ENCODE measurements at places on chromosomes 11 and 22.
A peak's percentile ranks its signal among the peaks of the same experiment; 100 is the strongest.

- peak; percentile 77 for DNase-seq
Measured at GRCh38 chr11:126139111-126140091, 72.0 kb downstream of the RPUSD4 start.

GRCh38 chr11:5380740-5381342, 2.8 kb upstream of the OR51M1 start:
- peak; percentile 12 for DNase-seq

DNA sequence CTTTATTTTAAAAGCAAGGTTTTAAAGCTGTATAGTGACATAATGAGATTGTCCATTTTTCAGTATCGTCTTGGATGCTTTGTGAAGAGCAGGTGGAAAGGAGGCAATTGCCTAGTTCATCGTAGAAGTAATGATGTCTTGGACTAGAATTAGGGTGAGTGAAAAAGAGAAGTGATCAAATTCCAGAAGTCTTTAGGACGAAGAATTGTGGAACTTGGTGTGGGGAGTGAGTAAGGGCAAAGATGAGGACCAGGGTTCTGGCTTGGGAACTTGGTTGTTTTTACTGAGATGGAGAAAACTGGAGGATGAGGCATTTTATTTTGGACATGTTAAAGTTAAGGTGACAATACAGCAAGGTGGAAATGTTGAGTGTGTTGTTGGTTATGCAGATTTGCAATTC, 1.2 kb downstream of the ILK start:
- no peak for DNase-seq

GRCh38 chr22:28108851-28109250, 189.8 kb upstream of the PITPNB start:
- no peak for DNase-seq

- no peak for DNase-seq
Measured at GRCh38 chr22:17065433-17065832, 19.4 kb upstream of the IL17RA start.

Data from cerebellum (tissue), 4 donors.